ENCODE measurements at places on chromosomes 1 and 21.

- no peak for DNase-seq
These were observed 29.1 kb upstream of the ATP2B4 start for GRCh38 chr1:203597331-203598090.

- no peak for DNase-seq
These were observed 6.8 kb downstream of the RPE65 start for GRCh38 chr1:68442822-68443556.

- no peak for DNase-seq
These were observed 65.4 kb downstream of the PATJ start for GRCh38 chr1:61807606-61808140.

DNA sequence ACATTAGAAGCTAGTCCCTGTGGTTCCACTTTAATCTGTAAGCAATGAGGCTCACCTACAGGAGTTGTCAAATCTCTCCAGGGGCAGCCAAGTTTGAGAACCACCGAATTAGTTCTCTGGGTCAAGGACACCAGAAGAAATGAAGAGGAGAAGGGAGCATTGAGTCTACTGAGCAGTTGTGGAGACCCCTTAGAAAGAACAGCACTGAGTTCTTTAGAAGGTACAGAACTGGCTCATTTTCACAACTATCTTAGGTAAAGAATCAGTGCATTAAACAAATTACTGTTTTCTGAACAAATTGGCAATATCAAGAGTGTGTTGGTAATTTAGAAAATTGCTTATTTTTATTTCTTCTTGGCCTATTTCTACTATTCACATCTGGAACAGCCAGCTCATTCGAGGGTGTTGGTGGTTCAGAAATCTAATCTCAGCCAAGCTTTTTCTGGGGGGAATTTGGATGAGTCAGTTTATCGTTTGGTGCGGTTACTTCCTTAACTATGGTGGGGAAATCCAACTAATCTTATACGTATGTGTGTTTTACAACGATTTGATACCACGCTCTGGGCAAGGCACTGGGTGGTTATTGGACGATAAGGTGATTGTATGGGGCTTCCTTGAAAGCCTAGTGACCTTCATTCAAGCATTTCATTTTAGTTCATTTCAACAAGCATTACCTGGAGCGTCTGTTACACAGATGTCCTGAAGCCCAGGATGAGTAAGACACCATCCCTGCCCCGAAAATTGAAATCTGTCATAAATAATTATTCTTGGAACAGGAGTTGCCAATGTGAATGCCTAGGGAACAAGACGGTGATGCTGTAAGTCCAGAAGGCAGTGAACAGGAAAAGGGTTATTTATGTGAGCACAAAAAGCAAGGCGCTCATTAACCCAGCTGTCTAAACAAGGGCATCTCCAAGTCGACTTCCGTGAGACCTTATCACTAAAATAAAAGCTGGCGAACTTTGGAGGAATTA is 52.0 kb upstream of the TMPRSS2 start:
- DNase-seq = peak; percentile 24

- no peak for DNase-seq
These were observed 75.3 kb downstream of the NTMT2 start for GRCh38 chr1:170221031-170221430.

- DNase-seq = no peak
These were observed 84.1 kb downstream of the ADCY10 start for GRCh38 chr1:167829868-167830267.

GRCh38 chr1:53166912-53167311 is 24.5 kb upstream of the SLC1A7 start:
- DNase-seq = no peak

DNA sequence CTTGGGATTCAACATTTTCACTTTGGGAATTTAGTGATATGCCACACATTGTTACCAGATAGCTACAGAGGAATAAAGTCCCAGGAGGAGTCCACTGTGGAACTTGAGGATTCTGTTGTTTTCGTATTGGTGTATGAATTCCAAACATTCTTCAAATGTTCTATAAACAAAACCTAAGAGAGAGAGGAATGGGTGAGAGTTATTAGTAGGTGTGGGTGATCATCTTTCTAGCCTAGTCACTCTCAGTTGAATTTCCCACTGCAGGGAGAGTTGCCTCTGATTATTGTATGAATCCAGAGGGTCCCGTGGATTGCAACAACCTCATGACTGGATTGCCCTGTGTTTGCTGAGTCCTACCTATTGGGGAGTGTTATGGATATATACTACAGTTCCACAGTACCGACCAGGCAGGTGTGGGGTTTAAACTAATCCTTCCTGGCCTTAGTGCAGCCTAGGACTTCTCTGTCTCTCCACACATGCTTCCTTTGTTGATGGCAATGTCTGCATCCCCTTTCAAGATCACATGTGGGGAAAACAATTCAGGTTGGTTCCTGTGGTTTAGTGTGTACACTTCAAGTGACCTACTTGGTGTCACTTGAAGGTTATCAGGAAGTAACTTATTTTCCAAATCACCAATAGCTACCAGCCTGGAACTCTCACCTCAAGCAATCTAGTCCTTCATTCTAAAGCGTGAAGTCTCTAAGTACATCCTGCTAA is 91.8 kb downstream of the ADCY10 start:
- DNase-seq = no peak

DNA sequence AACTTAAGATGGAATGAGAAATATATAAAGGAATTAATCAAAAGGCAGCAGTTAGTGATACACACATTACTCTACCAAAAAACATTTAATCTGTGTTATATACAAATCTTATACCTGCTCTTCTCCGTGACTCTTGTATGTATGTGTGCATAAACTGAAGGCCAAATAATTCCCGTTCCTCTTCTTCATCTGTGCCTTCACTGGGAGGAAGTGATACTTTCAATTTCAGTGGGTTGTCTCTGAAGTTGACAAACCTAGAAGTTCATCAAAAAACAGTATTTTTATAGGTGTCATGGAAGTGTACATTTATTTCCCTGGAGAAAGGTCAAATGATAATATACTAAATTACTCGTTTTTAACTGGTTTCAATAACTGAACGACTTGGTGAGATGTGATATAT is 19.3 kb downstream of the TRMT13 start:
- DNase-seq = no peak

DNA sequence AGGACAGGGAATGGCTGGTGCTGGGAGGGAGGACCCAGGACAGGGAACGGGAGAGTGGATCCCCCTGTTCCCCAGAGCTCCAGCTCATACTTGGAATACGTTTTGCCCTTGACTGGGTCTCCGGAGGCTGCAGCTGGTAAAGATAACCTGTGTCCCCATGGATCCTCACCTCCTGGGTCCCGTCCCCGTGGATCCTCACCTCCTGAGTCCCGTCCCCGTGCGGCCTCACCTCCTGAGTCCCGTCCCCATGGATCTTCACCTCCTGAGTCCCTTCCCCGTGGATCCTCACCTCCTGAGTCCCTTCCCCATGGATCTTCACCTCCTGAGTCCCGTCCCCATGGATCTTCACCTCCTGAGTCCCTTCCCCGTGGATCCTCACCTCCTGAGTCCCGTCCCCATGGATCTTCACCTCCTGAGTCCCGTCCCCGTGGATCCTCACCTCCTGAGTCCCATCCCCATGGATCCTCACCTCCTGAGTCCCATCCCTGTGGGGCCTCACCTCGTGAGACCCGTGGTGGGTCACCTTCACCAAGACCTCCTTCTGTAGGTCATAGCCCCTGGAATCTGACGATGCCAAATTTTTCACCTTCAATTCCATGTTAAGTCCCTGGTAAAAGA is 61.4 kb downstream of the SCCPDH start:
- DNase-seq = no peak
